ENCODE measurements at places on chromosomes 12 and 14.

DNA sequence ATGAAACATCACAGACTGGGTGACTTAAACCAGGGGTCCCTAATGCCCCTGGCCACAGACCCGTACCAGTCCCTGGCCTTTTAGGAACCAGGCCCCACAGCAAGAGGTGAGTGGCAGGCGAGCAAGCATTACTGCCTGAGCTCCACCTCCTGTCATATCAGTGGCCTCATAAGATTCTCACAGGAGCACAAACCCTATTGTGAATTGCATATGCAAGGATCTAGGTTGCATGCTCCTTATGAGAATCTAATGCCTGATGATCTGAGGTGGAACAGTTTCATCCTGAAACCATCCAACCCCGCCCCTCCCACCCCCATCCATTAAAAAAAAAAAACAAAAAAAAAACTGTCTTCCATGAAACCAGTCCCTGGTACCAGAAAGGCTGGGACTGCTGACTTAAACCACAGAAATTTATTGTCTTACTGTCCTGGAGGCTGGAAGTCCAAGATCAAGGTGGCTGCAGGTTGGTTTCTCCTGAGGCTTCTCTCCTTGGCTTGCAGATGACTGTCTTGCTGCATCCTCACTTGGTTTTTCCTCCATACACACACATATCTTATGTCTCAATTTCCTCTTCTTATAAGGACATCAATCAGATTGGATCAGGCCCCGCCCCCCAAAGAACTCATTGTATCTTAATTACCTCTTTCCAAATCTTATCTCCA lies 235.9 kb downstream of the CHST11 start:
- DNase-seq = no peak

DNA sequence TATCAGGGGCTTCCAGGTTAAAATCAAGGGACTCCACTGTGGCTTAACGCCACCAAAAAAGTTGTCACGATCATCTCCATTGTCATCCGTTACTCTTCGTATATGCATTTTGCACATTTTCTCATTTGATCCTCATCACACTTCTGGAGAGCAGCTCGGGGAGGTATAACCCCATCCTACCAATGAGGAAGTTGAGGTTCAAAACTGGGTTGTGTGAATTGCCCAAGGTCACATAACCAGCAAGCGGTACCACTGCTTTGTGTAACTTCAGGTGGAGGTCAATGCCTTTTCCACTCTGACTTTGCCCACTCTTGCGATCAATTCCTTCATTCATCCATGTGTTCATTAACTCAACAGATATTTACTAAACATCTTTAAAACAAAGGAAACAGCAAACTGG lies 71.1 kb upstream of the CCND2 start:
- no peak for DNase-seq

- no peak for DNase-seq
Observed at GRCh38 chr12:85829391-85829790, 6.8 kb downstream of the RASSF9 start.

- DNase-seq = no peak
Observed at GRCh38 chr12:123833830-123834229, 71.7 kb downstream of the DNAH10 start.

GRCh38 chr12:130815028-130815741 lies 23.9 kb downstream of the STX2 start:
- no peak for DNase-seq

GRCh38 chr12:75414671-75415070 lies 23.8 kb downstream of the GLIPR1L2 start:
- DNase-seq = no peak

GRCh38 chr14:92688434-92689375 lies 59.7 kb downstream of the LGMN start:
- DNase-seq = no peak

GRCh38 chr14:47526591-47527244 lies 148.7 kb downstream of the MDGA2 start:
- no peak for DNase-seq

- no peak for DNase-seq
Observed at GRCh38 chr14:65095633-65096205, 6.6 kb downstream of the MAX start.

GRCh38 chr14:64221391-64222003 lies 72.7 kb downstream of the ESR2 start:
- DNase-seq = no peak

- DNase-seq = no peak
Observed at GRCh38 chr12:80230068-80230467, 130.7 kb downstream of the OTOGL start.

GRCh38 chr12:62631471-62632410 lies 165.1 kb downstream of the MON2 start:
- no peak for DNase-seq

DNA sequence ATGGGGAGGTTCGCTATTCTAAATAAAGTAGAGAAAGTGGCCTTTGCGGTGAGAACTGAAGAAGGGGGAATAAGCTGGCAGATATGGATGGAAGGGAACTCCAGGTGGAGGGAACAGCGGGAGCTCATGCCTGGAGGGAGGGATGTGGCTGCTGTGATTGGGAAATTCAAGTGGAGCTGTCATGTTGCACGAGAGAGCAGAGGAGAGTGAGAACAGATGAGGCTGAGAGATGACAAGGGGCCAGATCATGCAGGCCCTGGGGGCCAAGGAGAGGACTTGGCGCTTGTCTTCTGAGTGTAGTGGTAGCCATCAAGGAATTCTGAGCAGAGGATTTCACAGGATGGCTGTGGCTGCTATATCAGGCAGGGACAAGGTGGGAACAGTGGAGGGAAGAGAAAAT lies 35.0 kb downstream of the TGFB3 start:
- no peak for DNase-seq

DNA sequence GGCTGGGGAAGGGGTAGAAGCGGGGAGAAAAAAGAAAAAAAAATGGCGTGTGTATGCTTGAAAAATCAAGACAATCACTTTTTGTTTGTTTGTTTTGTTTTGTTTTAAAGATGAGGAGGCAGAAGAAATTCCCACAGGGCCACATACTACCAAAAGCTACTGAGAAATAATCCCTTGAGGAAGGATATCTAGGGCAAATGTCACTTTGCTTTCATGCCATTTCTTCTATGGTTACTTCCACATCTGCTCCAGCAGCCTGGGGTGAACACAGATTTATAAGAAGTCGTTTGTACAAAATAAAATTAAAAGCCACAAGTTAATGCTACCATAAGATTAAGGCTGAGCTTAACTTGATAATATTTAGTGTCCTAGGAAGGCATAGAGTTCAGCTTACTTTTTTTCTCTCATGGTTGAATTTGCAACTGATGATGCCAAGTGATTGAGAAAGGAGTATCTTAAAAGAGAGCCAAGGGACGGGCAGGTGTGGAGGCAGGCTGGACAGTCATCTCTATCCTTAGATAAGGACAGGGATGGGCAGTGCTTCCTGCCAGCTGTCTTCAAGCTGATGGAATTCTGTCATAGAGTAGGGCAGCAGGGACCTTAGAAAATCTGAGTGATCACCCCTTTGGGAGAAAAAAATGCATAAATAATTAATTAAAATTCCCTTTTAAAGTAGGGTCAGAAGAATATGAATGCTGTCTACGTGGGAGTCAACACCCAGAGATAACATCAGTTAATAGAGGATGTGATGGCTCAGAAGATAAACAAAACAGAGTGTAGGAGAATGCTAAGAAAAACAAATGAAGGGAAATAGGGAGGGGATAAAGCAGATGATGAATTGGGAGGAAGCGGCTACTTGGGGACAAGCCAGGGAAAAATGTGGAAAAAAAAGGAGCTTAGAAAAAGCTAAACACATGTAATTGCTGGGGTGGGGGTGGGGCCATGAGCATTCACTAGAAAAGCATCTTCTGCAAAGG lies 57.1 kb downstream of the DYRK2 start:
- DNase-seq = no peak

DNA sequence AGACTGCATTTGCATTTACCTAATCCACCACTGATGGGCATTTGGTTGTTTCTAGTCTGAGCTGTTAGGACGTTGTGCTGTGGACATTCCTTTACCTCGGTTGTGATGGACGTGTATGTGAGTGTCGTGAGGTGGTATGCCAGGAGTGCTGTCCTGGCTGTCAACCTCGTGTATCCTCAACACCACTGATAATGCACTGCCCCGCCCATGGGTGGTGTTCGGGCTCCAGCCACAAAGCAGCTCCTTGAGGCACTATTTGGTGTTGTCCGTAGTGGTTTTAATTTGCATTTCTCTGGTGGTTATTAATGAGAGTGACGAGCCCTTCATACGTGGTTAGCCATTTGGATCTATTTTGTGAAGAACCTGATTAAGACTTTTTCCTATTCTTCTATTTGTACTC lies 87.6 kb downstream of the PPP2R5C start:
- no peak for DNase-seq

DNA sequence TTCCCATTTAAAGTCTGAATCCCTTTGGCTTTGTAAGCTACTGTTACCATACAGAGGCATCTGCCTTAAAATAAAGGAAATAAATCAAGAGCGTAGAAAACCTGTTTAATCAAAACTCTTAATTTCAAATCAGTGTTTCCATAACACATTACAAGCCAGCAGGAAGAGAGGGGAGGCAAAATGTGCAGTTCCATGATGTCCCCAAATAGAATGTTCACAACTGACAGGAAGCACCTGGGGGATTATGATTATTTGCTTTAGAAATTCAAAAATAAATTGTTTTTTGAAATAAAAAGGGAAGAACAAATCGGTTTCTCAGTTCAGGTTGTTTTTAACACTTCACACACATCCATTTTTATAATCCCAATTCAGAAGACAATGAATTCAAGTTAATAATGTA lies 21.4 kb downstream of the SOCS2 start:
- no peak for DNase-seq

DNA sequence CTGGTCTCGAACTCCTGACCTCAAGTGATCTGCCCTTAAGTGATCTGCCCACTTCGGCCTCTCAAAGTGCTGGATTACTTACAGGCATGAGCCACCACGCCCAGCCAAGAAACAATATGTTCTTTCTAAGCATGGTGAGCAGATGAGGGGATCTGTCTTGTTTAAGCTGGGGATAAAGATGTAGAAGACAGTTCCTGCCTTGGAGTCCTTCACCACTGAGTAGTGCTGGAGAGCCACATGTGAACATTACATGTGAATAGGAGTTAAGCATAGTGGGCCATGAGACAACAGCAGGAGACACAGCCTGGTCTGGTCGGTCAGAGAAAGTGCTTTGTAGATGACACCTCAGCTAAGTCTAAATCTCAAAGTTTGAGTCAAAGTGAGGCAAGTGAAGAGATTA lies 26.0 kb downstream of the TMBIM6 start:
- DNase-seq = no peak

DNA sequence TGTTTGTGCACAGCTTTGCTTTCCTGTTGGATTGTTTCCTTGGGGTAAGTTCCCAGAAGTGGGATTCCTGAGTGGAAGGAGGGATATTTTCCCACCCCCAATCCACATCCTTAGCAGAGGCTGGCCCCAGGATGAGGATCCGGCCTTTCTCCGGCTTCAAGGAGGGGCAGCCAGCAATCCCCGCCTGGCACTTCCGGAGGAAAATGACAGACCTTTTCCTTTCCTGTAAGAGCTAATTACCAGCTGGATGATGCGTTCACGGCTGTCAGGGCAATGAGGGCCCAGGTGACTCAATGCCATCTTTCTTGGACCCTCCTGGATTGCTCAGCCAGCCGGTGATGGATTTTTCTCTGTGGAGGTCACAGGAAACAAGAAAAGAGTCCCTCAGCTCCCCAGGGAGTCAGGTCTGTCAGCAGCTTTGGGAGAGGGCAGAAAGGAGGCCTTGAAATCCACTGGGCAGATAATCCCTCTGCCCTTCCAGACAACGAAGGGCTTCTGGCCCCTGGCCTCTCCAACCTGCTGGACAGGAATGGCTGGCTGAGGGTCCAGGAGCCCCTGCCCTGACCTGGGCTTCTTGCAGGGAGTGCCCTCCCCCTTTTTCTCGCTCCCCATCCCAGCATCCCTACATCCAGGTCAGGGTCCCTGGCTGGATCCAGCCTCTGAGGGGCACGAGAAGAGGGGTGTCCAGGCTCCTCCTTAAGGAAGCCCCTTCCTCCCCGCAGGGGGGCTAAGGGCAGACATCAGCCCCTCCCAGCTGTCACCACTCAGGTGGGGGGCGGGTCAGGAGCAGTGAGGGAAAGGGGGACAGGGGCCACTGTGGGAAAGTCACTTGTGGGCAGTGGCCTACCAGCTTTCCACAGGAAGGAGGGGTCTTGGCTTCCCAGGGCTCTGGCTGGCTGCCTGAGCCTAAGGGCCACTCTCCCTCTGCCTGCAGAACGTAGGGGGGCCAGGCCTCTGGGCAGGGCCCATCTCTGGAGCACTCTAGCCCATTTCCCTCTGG lies 16.1 kb upstream of the CCDC85C start:
- no peak for DNase-seq

- DNase-seq = no peak
Observed at GRCh38 chr12:57131896-57132744, 3.8 kb downstream of the LRP1 start.

DNA sequence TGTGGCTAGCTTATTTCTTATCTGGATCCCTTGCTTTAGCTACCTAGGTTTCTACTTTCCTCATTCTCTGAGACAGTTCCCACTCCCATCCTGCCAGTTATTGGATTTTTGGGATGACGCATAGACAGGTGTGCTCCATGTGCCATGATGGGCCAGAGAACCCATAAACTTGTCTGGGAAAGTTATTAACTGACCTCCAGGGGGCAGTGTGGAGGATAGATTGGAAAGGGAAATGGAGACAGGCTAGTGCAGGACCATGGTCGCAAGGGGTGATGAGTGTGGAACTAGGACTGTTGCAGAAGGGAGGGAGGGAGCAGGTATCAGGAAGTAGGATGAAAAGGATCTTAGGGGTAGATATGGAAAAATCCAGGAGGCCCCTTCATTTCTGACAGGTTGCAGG lies 80.3 kb downstream of the ESRRB start:
- no peak for DNase-seq

DNA sequence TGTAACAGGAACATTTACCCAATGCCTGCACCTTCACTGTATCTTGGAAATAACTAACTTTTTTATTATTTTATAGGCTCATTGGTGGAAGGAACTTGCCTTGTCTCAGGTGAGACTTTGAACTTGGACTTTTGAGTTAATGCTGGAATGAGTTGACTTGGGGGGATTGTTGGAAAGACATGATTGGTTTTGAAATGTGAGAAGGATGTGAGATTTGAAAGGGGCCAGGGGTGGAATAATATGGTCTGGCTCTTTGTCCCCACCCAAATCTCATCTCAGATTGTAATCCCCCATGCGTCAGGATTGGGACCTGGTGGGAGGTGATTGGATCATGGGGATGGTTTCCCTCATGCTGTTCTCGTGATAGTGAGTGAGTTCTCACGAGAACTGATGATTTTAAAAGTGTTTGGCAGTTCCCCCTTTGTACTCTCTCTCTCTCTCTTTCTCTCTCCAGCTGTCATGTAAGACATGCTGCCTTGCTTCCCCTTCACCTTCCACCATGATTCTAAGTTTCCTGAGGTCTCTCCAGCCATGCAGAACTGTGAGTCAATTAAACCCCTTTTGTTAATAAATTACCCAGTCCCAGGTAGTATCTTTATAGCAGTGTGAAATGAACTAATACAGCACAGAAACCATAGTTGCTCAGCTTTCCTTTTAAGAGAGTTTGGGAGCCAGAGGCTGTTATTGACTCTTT lies 244.1 kb downstream of the BTG1 start:
- no peak for DNase-seq

GRCh38 chr12:49019120-49019430 lies 499 bp upstream of the PRKAG1 start:
- no peak for DNase-seq
